HL-60 (cell line): ENCODE measurements at places on chromosomes 16 and 17.

- no peak for DNase-seq
These were observed 85.2 kb downstream of the C16orf78 start for GRCh38 chr16:49458656-49459445.

- no peak for DNase-seq
These were observed 6.8 kb downstream of the UNKL start for GRCh38 chr16:1407753-1408152.

GRCh38 chr17:79219208-79219935, 144.7 kb downstream of the ENGASE start:
- DNase-seq, result no peak

DNA sequence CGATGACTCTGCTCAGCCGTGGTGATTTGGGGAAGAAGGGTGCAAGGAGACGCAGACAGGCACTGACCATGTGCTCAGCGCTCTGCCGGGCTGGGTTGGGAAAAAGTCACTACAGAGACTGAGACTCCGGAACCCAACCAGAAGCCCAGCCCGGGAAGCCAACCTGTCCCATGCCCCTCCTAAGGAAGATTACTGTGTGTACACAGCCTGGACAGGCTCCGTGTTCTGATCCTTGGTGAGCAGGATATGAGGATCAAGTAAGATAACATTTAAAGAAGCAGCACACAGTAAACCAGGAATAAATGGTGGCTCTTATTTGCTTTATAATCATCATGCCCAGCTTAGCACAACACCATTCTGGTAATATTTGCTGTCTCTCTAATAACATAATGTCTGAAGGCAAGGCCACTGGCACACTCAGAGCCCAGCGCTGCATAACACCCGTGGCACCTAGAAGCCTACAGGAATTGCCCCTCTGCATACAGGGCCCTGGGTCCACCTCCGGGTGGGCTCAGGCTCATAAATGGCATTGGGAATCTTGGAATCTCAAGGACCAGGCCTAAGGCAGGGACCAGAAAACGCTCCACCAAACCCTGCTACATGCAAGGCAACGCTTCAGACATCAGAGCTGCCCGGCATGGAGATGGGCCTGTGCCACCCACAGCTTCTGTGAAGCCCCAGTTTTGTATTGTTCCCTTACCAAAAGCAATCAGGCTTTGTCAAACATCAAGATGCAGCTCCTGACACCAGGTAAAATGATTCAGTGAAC, 113.5 kb downstream of the DYNLRB2 start:
- DNase-seq, result no peak

- DNase-seq, result no peak
These were observed 51.5 kb downstream of the GTF3C1 start for GRCh38 chr16:27498031-27498825.

DNA sequence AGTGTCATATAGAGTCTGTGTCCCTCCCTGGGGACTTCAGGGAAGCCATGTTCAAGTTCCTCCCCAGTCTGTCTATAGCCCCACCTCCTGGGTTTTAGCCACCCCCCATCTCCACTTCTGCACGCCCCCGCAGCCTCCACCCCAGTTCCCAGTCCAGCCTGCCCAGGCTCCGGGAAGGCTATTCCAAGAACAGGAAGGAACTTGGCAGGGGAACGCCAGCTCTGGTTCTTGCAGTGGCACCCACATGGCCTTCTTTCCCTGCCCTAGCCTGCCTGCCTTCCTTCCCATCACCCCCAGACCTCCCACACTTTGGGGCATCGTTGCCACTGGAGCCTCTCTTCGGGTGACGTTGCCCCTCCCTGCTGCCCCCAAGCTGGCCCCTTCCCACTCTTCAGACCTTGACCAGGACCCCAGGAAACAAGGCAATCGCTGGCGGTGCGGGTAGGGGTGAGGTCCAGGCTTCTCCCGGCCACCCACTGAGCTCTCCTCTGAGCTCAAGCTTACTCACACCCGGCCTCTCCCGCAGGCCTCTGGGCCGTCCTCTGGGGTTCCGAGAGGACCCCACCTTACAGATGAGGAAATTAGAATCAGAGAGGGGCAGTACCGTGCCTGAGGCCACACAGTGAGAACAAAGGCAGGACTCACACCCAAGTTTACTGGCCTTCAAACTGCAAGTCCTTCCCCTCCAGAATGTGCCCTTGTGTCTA, 9.2 kb upstream of the CES4A start:
- DNase-seq, result no peak

- DNase-seq, result no peak
These were observed 20.6 kb upstream of the SNTB2 start for GRCh38 chr16:69166221-69166833.

GRCh38 chr17:36085765-36086164, 4.2 kb downstream of the CCL3 start:
- peak; percentile 87 for DNase-seq

GRCh38 chr17:28142305-28142704, 99.8 kb downstream of the NLK start:
- no peak for DNase-seq

DNA sequence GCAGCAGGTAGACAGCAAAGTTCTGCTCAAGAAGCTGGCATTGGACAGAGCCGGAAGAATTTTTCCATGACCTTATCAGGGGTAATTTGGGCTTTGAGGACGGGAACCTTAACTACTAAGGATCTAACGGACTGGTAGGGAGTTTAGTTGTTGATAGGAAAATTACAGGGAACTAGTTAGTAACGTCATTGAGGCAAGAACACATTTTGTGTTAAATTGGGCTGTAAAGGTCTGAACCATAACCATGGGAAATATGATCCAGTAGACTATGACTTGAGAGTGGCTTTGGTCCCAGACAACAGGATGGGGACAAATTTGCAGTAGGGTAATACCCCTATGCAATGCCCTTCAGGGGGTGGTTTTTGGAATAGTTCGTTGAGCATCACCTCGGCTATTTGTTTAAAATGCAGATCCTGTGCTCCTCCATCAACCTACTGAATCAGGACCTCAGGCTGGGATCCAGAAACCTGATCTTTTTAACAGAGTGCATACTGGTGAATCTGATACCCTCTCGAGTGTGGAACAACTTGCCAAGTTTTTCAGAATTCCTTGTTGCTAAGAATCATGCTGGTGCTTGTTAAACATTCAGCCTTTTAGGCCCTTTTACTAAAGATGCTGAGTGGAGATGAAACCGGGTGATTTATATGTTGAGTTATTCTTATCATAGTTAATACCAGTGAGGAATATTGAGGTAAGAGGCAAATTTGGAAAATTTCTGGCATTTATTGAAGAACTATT, 255.1 kb downstream of the MAP2K6 start:
- DNase-seq, result no peak

GRCh38 chr17:21573961-21574610, 118.2 kb upstream of the KCNJ18 start:
- no peak for DNase-seq

DNA sequence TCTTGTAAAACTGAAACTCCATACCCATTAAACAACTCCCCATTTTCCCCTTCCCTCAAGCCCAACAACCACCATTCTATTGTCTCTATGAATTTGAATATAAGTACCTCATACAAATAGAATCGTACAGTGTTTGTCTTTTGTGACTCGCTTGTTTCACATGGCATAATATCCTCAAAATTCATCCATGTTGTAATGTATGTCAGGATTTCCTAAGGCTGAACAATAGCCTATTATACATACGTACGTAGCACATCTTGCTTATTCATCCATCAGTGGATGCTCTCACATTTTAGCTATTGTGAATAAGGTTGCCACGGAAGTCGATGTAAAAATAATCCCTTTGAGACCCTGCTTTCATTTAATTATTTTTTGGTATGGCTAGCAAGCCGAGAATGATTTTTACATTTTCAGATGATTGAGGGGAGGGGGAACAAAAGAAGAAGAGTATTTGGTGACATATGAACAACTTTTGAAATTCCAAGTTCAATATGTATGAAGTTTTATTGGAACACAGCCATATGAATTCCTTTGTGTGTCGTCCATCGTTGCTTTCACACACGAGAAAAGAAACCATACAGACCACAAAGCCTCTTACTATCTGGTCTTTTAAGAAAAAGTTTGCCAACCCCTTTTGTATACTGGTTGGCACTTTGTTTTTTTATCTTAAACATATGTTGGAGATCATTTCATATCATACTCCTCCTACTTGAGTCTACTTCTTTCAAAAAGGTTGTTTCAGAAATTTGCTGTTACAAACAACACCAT, 371.2 kb downstream of the NPIPA8 start:
- DNase-seq, result no peak

- DNase-seq, result no peak
These were observed 29.0 kb downstream of the FCSK start for GRCh38 chr16:70483426-70483825.

DNA sequence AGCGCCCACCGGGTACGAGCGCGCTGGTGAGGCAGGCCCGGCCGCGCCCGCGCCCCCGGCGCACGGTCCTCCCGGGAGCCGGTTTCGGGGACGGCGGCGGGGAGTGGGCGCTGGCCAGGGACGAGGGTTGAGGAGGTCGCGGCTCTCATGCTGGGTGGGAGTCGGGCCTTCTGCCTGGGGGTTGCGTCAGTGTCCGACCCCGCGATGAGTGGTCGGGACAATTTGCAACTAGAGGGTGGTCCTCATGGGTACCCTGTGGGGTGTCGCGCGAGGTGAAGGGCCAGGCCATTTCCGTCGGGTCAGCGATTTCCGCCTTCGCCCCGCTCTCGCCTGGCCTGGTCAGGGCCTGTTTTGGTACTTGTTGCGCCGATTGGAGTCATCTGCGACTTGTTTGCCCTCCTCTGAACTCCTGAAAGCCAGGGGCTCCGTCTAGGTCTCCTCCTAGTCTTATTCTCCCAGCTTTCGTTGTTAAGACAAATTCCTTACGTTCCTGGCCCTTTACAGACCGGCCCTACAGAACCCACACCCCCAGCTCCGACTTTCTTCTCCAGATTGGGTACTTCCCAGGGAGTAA, 14.9 kb downstream of the NAA60 start:
- no peak for DNase-seq

GRCh38 chr17:4520060-4520893, 21.6 kb downstream of the SPNS2 start:
- no peak for DNase-seq

- DNase-seq, result no peak
These were observed 14.7 kb upstream of the BCAR1 start for GRCh38 chr16:75265911-75266701.

DNA sequence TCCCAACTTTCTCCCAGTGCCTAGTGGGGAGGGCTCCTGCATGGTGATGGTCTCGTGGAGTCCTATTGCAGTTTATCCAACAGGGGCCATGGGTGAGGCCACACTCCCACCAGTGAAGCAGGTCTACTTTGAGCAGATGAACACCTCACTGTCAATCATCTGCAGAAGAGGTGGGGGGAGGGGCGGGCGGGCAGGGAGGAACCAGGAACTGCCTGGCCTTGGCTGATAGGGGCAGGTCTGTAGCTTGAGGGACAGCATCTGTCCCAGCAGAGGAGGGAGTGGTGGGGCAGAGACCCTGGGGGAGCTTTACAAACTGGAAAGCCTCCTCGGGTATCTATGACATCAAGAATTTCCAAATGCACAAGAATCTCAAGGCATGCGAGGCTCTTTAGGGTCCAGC, 58.7 kb upstream of the ZNF423 start:
- DNase-seq, result no peak

DNA sequence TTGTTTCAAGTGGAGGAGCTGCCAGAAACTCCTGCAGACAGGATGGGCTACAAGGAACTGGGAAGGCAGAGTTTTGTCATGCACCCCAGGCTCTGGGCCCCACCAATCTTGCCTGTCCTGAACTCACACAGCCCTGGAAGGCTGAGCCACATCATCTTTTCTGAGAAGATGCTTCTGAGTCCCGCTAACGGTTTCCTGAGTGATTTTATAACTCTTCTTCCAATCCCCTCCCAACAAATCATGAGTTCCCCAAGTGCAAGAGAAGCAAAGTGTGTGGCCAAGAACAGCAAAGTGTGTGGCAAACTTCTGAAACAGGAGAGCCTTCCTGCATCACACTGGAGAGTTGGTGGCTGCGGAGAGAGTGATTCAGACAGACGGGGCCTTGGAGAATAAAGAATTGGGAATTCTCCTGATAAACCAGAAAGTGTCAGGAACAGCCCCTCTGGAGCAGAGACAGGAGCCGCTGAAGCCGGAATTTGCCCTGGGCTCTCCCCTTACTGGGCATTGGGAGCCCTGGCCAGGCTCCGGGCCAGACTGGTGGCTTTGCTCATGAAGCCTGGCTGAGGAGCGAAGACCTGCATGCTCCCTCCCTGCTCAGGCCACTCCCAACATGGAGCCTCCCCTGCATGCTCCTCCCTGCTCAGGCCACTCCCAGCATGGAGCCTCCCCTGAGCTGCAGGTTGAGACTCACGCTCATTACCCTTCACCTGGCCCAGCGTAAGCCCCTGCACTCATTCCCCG, 47.2 kb downstream of the PITPNM3 start:
- no peak for DNase-seq

DNA sequence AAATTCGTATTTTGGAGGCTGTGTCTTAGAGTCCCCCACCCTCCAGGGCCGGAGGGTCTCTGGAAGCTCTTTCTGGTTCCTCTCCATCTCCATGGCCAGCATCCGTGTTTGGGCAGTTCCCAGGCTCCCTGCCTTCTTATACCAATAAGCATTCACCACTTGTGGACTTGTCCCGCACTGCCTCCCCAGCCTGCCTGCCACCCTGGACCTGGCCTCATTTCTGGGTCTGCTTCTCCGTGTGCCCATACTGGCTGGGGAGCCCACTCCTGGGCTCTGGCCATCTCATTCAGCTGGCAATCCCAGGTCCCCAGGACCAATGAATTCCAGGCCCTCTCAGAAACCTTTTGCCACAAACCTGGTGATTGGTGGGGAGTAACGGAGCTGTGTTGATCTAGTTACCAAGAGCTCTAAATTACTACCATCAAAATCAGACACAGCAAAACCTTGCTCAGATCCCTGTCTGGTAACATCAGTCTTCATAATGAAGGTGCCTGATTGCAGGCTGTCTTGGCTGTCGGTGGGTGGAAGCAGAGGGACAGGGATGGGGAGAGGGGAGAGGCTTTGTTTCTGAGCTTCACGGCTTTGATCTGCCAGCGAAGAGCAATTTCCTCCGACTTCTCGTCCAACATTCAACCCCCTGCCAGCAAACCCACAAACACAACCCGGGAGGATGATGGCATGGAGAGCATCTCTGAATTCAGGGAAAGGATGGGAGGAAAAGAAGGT, 27.7 kb upstream of the CRHR1 start:
- DNase-seq, result no peak

GRCh38 chr17:78861229-78861628, 20.6 kb upstream of the USP36 start:
- DNase-seq, result no peak
